Stimulated activated CD4-positive, alpha-beta T cell treated with anti-CD3 and anti-CD28 coated beads, Interleukin-15, amount 100 ng/mL, for 48 hours (primary cell): ENCODE measurements at places on chromosomes 12 and 14.
A peak's percentile ranks its signal among the peaks of the same experiment; 100 is the strongest.

DNA sequence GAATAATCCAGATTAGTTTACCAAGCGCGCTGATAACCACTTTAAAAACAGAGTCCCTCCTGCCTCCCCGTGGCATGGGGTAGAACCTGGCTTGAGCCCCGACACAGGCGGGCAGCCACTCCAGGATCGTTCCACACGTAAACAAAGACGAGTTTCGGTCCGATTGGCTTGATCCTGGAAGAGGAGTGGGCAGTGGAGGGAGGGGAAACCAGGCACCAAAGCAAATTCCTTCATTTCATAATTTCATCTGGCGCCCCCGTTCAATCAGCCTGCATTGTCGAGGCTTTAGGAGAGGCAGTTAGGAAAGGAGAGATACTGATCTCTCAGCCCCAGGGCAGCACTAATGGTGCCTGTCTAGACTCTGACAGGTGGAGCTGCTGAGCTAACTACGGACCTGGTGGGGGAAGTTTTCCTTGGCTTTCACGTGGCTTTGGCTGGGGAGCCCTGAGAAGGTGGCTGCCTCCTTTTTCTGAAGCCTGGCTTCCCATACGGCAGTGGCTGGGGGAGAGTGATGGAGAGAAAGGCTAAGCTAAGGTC, 751 bp upstream of the GPRC5A start:
- no peak for DNase-seq

DNA sequence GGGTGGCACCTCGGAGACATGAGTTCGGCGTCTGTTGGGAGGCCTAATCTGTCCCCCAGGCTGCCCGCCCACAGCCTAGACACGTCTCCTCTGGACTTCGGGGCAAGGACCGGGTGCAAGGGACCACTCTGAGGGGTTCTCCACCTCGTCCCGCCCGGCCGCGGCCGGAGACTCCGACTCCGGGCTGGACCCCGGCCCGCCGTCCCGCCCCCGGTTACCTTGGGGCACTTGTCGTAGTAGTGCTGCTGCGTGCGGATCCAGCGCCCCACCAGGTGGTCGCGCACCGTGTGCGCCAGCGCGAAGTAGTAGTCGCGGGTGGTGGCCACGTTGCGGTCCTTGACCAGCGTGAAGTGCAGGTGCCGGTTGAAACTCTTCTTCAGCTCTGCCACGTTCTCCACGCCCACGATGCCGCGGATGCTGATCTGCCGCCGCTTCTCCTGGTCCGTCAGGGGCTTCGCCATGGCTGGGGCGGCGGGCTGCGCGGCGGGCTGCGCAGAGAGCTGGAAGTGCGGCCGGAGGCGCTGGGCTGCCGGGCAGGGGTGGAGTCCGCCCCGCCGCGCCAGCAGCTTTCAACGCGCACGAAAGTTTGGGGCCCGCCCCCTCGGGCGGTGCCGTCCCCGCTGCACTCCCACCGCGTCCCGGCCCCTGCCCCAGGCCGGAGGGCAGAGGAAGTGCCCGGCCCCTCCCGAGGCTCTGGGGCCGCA, at the start of gene PYGL:
TSS of gene PYGL (minus strand) at position 541 of the 704 bp plus-strand sequence. CDS start at position 461, 80 bp downstream.
- DNase-seq: peak; percentile 7

DNA sequence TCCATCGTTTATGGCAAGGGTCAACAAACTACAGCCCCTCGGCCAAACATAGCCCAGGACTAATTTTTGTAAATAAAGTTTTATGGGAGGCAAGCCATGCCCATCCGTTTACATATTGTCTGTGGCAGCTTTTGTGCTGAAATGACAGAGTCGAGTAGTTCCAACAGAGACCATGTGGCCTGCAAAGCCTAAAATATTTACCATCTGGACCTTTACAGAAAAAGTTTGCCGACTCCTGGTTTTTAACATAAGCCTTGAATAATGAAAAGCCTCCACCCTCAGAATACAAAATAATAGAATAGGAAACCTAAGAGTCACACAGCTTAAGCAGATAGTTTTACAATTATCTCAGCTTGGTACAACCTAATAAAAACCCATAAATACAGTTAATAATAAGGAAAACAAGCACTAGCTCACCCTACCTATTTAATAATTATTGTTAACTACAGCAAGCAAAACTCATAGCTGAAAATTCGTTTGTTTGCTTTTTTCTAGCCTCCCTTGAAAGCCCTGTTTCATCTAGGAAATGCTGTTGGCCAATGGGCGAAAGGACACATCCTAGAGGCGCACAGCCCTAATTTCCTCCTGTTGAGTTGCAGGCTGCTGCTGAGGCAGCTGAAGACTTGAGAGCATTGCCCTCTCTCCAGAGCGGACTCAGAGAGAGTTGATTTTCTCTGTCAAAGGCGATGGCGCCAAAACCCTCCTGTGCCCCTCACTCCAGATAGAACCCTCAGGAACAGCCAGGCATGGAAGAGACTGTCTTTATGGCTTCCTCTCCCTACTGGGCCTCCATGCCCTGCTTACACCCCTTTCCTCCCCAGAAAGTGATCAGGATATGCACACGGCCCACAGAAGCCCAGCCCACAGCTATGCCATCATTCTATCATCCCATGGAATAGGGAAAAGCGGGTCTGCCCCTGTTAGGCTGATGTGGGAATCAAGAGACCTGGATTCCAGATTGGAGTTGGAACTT, 107.2 kb downstream of the DPF3 start:
- DNase-seq: no peak

DNA sequence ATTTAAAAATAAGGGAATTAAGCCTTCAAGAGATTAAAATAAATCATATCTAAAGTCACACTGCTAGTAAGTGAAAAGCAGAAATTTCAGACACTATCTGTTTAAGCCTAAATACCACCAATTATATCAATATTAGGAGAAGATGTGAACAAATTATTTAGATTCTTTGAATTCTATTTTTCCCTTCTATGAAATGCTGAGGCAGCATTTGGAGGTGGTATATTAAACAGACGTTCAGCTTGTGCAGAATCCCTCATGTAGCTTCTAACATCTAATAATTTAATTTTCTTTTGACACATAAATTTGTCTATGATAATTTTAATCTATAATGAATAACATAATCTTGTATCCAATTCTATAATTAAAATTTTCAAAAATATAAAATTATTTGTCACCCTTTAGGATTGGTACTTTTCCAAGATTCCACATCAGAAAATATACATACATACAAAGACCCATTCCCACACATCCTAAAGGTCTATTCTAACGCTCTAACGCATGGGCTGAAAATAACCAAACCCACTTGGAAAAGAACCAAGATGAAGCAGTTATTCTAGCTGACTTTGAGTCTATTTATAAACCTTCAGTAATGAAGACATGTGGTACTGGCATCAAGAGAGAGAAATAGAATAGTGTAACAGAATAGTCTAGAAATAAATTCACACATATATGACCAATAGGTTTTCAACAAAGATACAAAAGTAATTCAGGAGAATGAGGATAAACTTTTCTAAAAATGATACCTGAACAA, 751.8 kb downstream of the GALC start:
- no peak for DNase-seq
